Cardiac fibroblast (primary cell): ENCODE measurements at places on chromosomes 5 and 9.

DNA sequence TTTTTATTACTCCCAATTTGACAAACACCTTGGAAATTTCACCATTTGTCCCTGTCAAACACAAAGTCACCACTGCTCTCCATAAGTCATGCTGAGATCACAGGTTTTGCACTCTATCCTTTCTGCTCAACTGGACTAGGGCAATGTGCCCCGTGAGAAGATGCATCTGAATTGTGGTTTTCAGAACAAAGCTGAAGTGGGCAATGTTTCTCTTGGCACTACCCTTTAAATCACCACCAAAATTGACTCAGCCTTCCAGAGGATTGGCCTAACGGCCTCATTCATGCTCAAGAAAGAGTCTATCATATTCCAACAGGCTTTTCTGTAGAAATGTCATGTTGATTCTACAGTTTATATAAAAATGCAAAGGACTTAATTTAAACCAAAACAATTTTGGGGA is 81.0 kb upstream of the TRIO start:
- DNase-seq: no peak

DNA sequence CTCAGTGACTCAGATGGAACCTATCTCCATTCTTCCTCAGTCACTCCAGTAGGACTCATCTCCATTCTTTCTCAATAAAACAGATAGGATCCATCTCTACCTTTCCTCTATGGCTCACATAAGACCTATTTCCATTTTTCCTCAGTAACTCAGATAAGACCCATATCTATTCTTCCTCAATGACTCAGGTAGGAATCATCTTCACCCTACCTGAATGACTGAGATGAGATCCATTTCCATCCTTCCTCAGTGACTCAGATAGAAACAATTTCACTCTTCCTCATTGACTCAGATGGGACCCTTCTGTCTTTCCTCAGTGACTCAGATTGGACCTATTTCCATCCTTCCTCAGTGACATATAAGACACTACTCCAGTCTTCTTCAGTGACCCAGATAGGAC is 165.1 kb downstream of the FBXO4 start:
- no peak for DNase-seq

- no peak for DNase-seq
Observed at GRCh38 chr5:34707451-34708107, 51.5 kb downstream of the RAI14 start.

GRCh38 chr9:118316831-118317343 is 612.7 kb downstream of the TLR4 start:
- no peak for DNase-seq

DNA sequence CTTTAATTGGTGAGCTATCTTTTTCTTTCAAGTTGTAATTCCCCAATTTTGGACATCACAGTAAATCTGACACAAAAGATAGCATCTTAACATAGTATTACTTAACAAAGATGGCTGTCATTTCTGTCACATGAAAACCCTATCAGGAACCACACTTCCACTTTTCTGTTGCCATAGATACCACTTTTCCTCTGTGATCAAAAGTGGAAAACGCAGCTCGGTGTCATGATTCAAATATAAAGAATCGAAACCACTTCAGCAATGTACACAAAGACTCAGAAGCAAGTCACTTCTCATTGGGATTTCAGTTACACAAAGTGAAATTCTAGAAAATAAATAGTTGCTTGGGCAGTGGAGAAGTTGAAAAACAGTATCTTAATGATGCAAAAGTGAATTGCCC is 524.9 kb upstream of the ITGA1 start:
- no peak for DNase-seq

DNA sequence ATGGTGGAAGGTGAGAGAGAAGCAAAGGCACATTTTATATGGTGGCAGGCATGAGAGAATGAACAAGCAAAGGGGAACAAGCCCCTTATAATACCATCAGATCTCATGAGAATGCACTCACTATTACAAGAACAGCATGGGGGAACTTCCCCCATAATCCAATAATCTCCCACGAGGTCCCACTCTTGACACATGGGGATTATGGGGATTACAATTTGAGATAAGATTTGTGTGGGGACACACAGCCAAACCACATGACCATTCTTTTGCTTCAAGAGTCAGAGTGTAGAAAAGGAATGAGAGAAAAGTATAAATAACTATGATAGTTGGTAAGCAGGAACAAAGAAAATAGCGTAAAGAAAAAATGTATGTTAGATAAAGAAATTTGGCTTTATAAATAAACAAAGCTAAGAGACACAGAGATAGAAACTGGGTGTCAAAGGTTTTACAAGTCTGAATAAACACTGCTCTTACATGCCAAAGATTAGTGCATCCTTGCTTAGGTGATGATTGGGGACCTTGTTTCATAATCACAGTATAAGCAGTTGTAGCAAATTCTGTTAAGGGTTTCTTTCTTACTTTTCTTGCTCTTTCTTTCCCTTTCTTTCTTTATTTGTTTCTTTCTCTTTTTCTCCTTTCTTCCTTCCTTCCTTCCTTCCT is 91.9 kb upstream of the PAPPA start:
- no peak for DNase-seq

DNA sequence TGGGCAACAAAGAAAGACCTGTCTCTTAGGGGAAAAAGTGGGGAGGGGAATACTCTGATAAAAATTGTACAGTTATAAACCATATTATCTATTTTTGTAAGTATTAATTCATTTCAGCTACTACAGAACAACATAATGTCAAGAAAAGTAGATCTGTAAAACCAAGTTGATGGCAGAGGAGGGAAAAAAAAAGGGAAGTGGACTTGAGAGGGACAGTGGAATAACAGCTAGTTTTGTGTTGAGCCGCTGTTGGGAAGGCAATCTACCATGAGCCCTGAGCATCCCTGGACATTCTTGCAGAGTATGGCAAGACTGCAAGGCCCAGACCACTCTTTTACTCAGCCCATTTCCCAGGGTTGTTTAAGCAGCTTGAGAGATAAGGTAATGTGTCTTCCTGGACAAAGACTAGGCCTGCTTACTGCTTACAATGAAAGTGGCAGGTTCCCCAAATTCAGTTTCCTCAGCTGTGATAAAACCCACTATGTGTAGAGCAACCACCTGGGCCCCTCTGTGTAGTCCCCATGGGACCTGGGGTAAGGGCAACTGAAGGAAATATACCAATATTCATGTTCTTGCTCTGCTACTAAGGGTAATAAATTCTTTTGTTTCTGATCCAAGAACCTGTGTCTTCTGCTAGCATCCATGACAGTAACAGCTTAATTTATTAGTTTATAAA is 25.0 kb downstream of the CEP120 start:
- DNase-seq: no peak
